ENCODE measurements at places on chromosomes 12 and 14. TPM values are rescaled to one million over a fixed set of nuclear protein-coding genes. Genes with fewer than 3 reads are reported as not detected.

GRCh38 chr14:52339262-52339661 lies 25.1 kb downstream of the PTGER2 start:
- H3K27ac ChIP-seq = no peak overlapping the region
- H3K4me1 ChIP-seq = peaks cover 7% of the 10 kb centered on the region
- H3K27me3 ChIP-seq = peaks cover 8% of the 10 kb centered on the region
- no peak overlapping the region for H3K4me3 ChIP-seq
- DNase-seq = no peak

GRCh38 chr12:27277846-27278260 lies 33.8 kb downstream of the STK38L start:
- peak overlapping the region; percentile 78 for H3K27ac ChIP-seq
- no peak overlapping the region for H3K4me3 ChIP-seq
- H3K36me3 ChIP-seq = no peaks in the 10 kb centered on the region
- H3K27me3 ChIP-seq = no peaks in the 10 kb centered on the region

GRCh38 chr12:105278043-105278697 lies 42.2 kb upstream of the APPL2 start:
- H3K27me3 ChIP-seq = peaks cover 6% of the 10 kb centered on the region
- H3K27ac ChIP-seq = no peak overlapping the region
- no peaks in the 10 kb centered on the region for H3K36me3 ChIP-seq
- no peak overlapping the region for H3K4me3 ChIP-seq

GRCh38 chr12:52965337-52965731 lies 16.4 kb downstream of the KRT18 start:
- no peaks in the 10 kb centered on the region for H3K36me3 ChIP-seq
- H3K4me3 ChIP-seq = peak overlapping the region; percentile 11
- no peaks in the 10 kb centered on the region for H3K4me1 ChIP-seq
- H3K27me3 ChIP-seq = peaks cover 48% of the 10 kb centered on the region
- no peak for DNase-seq
- no peak overlapping the region for H3K27ac ChIP-seq

DNA sequence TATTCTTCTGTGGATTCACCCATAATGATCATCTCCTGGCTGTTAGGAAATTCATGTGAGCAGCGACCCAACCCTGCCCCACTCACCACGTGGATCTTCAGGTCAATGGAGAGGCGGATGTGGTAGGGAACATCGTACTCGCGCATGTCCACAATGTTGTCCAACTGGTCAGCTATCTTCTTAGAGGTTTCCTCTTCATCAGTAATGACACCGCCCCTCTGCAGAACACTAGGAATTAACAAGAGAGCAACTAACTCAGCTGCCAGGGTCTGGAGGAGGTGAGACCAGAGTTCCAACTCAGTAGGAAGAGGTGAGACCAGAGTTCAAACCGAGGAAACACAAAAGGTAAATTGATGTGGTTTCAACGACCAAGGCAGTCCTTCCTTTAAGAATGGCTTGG lies 9.7 kb downstream of the POLE start:
- DNase-seq = no peak
- peaks cover 50% of the 10 kb centered on the region for H3K36me3 ChIP-seq
- no peaks in the 10 kb centered on the region for H3K27me3 ChIP-seq
- H3K27ac ChIP-seq = no peak overlapping the region

DNA sequence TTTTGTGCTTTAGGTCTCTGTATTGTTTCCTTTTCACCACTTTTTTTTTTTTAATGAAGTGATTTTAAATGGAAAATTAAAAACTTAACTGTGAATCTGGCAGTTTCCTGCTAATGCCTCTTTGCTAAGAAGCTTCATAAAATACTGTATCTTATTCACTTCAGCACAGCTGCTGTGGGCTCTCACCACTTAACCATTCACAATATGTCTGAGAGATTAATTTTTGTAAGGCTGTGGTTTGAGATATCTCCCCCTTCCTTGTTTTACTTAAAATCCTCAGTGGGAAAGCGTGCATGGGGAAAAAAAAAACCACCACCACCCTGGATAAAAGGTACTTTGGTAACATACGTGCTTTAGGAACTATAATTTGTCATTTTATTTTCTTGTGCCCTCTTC lies 115.9 kb downstream of the ETV6 start:
- peak overlapping the region; percentile 87 for H3K27ac ChIP-seq
- H3K27me3 ChIP-seq = no peaks in the 10 kb centered on the region
- DNase-seq = no peak
- peaks cover 90% of the 10 kb centered on the region for H3K4me1 ChIP-seq

The SRRM4 gene
- 0.19 TPM for total RNA-seq

The ITPR2 gene
- total RNA-seq = 15.8 TPM

The VRTN gene
- total RNA-seq = not detected

The SLC6A12 gene
- 1.2 TPM for total RNA-seq

The TDRD9 gene
- total RNA-seq = 4.8 TPM

The FSCB gene
- not detected for total RNA-seq

The PTPN6 gene
- total RNA-seq = 6.7 TPM

The KRT80 gene
- total RNA-seq = not detected

The UTP20 gene
- 7.5 TPM for total RNA-seq

All from left ventricle myocardium inferior (tissue), 1 donor.